BJ (cell line): ENCODE measurements at places on chromosomes 16 and 17.

DNA sequence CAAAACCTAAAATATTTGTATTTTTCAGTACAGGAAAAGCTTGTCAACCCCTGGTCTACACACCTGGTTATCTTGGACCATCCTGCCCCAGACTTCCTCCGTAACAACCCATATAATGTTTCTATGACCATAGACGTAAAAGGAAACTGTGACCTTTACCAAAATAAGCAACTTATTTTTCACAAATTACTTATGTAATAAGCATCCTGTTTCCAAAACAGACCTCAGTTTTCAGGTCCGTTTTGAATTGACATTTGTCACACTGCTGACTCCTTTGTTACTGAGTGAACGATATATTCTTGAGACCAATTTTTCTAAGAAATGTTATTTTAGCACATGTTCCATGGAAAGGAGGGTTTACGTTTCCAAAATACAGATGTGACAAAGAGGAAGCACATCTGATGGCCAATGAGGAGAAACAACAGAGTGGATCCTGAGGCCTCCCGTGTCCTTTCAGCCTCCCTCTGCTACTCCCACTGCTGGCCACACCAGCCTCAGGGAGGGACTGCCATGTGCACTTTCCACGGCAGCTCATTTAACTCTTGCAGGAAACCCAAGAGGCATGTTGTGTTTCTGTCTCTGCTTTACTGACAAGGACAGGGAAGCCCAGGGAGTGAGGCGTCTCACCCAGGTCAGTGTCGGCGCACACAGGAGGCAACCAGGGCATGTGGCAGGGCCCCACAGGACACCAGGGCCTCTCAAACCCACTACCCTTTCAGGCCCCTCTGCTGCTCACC lies 20.1 kb upstream of the ALDH3A1 start:
- DNase-seq = no peak

DNA sequence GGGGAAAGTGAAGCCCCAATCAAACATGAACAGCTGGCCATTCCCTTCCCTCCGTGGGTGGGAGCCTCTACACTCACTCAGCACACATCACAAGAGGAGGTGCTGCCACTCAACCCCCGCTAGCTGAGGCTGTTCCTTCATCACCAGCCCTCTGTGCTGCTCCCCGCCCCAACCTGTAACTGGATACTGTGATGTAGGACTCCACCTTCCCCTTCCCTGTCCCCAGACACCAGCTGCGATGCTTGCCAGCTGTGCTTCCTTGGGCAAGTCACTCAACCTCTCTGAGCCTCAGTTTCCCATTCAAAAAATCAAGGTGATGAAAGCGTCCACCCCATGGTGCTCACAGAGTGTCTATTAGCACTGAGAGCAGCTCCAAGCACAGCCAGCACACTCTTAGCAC lies 273.2 kb downstream of the MRTFB start:
- DNase-seq = no peak

- no peak for DNase-seq
Measured at GRCh38 chr16:82735186-82735585, 108.4 kb downstream of the CDH13 start.

- no peak for DNase-seq
Measured at GRCh38 chr16:84700446-84701300, 873 bp downstream of the USP10 start.
